Femur (tissue), 1 donor: ENCODE measurements at places on chromosomes 7 and 10.

DNA sequence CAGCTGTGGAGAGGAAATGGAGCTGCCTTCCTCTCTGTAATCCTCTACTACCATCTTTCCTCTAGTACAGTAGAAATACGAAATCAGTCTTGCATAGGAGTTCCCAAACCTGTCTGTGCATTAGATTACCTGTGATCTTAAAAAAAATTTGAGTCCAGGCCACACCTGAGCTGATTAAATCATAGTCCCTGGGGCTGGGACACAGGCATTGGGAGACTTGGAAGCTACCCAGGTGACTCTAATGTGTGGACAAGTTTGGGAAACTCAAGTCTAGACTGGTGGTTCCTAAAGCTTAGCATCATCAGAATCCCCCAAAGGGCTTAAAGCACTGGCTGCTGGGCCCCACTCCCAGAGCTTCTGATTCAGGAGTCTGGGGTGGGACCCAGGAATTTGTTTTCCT, 152.7 kb upstream of the GLI3 start:
- DNase-seq: no peak

DNA sequence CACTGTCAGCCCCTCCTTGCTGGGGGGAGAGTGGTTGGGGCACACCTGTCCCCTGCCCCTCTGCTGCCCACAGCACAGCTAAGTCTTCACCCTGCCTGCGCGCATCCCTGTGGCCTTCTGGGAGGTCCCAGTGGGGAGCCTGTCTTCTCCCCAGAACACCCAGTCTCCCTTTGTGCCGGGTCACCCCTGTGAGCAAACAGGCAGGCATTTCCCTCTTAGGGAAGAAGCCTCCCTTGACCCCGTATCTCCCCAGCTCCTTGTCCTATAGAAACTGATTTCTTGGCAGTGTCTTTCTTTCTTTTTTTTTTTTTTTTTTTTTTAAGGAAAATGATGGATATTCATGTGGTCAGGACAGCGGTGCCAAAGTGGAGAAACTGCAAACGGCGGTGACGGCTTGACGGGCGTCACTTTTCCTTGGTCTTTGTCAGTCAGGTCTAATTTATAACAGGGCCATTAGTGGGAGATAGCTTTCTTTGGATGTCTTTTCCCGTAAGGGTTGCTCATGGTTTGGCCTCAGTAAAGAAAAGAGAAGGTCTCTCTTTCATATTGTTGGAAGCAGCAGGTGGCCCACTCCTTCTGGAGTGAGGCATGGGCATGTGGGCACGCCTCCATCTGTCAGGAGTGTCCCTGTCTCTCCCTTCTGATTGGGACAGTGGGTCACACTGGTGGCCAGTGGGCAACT, 115.3 kb downstream of the NKX6-2 start:
- DNase-seq: peak; percentile 4

GRCh38 chr10:78025685-78026364, 3.5 kb downstream of the POLR3A start:
- no peak for DNase-seq

DNA sequence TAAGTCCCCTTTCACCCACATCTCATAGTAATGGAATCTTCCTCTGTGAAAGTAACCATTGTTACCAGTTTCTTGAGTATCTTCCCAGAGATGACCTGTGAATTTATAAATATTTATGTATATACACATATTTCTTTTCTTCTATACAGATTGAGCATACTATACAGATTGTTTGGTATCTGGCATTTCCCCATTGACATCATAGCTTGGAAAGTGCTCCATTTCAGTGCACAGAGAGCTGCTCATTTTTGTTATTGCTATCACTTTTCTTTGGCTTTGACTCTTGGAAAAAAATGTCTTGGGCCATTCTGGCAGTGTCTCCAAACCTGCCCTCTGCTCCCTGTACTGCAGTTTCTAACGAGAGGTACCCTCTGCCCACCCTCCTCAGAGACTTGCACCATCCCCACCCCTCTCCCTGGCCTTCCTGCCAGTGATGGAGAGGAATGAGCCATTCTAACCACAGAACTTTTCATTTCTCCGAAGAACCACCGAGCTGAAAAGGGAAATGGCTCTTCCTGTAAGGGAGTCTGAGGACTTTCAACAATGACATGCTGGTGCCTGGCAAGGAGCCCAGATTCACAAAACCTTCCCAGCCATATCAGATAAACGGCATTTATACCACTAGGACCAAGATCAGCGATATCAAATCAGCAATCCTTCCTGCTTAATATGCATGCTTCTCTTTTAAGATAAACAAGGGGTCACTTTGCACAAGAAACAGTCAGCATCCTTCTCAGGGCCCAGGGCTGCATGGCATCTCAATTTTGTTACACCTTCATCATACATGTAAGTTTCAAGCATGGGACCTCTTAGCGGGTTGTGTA, 19.7 kb upstream of the CCSER2 start:
- peak; percentile 29 for DNase-seq

DNA sequence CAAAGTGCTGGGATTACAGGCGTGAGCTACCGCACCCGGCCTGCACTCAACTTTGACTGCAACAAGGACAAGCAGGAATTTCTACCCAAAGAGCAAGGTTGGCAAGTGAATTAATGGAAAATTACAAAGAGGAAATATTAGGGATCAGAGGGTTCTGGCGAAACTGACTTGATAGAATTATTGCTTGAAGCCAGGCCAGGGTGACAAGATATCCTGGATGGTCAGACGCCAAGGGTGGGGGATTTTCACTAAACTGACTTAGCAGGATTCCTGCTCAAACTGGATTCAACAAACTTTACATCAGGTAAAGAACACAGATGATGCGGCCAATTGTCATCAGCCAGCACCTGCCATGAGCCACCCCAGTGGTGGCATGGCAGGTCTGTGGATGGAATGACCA, 603.6 kb upstream of the MGMT start:
- no peak for DNase-seq

DNA sequence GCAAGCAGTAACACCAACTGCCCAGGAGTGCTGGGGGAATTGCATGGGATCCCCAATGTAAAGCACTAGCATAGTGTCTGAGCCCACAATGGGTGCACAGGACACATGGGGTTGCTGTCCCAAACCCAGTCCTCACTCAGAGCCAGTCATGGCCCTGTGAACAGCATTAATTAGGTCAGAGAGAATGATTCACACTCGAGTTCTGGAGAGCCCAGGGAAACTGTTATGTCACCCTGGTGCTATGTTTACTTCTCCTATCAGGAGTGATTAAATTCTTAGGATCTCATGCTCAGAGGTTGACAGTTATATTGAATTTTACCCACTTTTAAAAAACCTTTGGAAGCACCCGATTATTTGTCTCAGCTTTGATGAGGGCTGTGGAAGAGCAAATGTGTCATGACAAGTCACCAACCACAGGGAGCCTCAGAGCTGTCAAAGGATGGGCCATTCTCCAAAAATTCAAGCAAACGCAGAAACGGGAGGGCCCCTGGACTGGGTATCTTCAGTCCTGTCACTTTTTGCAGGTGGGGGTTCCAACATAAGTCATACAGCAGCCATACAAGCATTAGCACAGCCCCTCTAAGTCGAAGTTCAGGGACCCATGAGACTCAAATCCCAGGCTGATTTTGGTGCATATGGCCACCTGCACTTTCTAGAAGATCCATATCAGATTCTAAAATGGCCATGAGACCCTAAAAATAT, 1.3 kb upstream of the RASSF4 start:
- DNase-seq: no peak

DNA sequence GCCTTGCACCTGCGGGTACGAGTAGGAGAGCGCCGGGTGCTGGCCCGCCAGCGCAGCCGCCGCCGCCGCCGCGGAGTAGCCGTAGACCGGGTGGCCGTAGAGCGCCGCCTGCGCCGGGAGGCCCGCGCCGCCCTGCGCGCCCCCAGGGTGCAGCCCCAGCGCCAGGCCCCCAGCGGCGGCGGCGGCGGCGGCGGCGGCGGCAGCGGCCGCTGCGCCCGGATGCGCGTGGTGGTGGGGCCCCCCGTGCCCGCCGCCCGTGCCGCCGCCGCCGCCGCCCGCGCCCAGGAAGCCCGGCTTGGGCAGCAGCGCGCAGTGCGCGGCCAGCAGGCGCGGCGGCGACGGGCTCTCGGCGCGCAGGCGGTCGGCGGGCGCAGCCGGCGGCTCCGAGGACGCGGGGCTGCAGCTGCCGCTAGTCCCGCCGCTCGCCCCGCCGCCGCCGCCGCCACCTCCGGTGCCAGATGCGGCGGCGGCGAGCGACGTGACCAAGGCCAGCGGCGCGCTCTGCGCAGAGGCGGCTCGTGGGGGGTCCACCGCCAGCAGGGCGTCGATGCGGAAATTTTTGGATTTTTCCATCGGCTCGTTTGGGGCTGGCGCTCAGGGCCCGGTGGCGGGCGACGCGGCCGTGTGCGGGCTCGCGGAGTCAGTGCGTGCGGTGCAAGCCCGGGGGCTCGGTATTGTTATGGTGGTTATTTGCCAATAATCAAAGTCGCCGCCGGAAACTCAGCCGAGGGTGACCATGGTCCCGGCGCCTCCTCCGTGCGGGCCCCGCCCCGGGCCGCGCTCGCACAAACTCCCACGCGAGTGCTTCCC, 480 bp downstream of the MNX1 start:
- no peak for DNase-seq

- no peak for DNase-seq
Measured at GRCh38 chr10:118692872-118693271, 61.9 kb downstream of the CACUL1 start.

GRCh38 chr10:44935201-44935965, 24.2 kb upstream of the RASSF4 start:
- DNase-seq: peak; percentile 85

- DNase-seq: no peak
Measured at GRCh38 chr10:97796651-97797050, 24.9 kb upstream of the SFRP5 start.

DNA sequence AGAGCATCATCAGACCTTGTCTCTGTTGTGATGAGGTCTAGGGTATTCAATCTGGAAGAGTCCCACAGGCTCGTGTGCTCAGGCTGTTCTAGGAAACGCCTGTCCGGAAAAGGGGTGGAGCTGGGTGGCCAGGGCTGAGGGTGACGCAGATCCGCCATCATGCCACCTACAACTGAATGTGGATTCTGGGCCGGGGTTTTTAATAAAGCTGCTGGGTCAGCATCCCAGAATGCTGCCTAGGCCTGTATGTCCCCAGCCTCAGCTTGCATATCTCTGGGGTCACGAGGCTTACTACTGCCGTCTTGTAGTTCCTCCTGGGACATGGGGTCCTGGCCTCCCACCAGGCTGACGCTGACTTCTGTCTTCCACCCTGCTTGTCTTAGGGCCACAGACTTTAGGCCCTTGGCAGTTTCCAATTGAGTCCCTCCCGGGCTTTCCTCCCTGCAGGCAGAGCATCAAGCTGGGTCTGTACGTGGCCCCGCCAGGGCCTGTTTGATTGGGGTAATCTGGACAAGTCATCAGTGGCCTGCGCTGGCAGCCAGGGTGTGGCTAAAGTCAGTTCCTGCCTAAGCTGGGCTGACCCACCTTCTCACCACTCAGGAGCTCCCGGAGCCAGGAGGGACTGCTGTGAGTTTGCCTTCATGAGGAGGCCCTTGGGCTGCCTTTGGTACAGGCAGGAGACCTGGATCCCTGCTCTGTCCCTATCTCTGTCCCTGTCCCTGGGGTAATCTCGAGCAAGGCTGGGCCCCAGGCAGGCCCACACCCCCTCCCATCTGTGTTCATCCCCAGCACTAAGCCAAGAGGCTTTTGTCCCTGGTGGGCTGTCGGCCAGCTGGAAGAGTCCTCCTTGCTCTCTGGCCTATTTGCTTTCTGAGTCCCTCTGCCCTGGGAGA, 79.9 kb downstream of the ZMIZ1 start:
- DNase-seq: peak; percentile 75

GRCh38 chr10:35558276-35558675, 46.9 kb upstream of the GJD4 start:
- DNase-seq: no peak

DNA sequence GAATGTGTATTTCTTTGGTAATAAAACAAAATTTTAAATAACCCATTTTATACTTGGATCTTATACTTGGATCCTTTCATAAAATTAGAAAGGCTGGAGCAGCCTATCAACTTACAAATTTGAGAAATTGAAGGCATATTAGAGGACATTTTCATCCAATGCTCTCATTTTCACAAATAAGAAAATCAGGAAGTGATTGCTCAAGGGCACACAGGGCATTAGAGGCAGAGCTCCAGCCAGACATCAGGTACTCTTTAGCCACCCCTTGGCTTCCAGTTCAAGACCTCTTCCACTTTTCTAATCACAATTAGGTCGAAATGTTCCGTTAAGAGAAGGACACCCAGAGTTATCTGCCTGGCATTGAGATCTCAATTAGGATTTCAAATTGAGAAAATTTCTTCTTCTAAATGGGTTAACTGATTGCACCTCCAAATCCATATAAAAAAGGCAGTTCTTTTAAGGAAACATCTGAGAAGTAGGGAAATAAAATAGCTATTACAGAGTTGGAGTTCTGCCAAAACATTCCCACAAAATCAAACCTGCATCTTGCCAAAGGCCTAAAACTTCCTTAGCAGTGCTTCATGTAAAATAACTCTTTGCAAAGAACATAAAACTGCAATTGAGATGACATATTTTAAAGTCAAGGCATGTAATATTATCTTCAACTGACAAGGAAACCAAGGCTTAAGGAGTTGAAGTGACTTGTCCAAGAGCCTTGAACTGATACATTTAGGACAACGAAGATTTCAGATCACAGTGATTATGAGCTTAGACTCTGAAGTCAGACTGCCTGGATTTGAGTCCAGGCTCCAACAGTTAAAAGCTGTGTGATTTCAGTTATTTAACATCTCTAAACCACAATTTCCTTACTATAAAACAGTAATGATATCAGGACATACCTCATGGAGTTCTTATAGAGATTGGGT, 2.4 kb downstream of the ACTA2 start:
- no peak for DNase-seq

DNA sequence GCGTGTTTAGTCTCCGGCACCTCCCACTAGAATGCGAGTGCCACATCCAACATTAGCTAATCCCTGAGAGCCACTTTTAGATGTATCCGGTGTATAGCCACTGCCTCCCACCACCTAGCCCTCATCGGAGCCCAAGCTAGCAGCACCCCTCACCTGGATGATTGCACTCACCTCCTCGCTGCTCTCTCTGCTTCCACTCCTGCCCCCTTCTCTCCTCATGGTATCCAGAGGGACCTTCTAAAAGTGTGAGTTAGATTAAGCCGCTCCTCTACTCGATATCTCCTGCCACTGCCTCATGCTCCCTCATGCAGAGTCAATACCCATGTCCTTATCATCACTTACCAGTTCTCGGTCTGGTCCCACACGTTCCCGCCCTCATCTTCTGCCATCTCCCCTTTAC, 125.3 kb downstream of the RAB11FIP2 start:
- DNase-seq: no peak

DNA sequence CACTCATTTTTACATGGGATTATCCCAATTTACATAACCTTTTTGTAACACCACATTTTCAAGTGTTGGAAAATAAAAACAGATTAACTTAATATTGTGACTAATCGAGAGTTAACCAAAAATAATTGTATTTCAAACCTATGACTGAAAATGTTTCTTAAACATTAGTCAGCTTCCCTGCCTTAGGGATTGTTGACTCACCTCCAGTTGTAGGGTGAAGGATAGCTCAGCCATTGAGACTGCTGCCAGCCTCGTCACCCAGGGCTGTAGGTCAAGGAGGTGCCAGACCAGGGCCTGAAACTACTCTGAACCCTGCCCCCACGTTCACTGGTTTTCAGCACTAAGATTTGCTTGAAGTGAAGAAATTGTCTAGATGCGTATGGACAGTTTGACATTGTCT, 351.2 kb downstream of the GFRA1 start:
- no peak for DNase-seq
